Activated CD8-positive, alpha-beta memory T cell treated with anti-CD3 and anti-CD28 coated beads for 4 hours (primary cell): ENCODE measurements at places on chromosomes 2 and 18.

- no peak for DNase-seq
Observed at GRCh38 chr2:183665425-183665824, 541.2 kb downstream of the NUP35 start.

GRCh38 chr2:58157754-58158153 is 83.4 kb downstream of the FANCL start:
- no peak for DNase-seq

DNA sequence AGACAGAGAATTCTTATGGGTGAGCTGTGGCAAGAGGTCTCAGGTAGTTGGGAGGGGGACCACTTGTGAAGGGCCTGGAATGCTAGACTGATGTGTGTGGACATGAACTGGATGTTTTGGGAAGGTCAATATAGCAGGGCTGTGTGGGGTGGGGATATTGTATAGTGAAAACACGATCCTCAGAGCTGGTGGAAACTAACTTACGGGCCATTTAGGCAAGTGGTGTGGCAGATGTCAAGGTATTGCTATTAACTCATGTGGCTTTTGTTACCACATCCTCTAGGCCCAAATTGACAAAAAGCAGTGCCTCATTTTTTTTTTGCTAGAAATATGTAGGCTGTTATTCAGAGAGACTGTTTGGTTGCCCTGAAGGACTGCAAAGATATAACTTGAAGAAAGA is 8.0 kb upstream of the GALNT1 start:
- no peak for DNase-seq

- no peak for DNase-seq
Observed at GRCh38 chr2:240149943-240150784, 9.7 kb upstream of the OTOS start.

- no peak for DNase-seq
Observed at GRCh38 chr18:77544792-77545191, 295.1 kb downstream of the GALR1 start.

DNA sequence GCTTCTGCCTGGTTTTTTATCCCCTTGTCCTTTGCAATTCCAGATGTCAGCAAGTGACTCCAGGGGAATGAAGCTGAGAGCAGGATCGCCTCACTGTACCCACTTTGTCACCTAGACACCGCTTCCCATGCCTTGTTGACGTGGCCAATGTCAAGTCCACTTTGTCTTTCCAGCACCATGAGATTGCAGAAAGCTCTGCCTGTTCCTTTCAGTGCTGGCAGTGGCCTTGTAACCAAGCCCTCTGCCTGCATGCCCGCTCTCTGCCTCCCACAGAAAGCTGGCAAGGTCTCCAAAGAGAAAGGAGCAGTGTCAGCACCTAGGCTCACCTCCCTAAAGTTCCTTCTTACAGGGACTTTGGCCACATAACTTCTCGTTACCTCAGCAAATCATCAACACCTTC is 282.2 kb upstream of the ST6GAL2 start:
- DNase-seq: no peak

DNA sequence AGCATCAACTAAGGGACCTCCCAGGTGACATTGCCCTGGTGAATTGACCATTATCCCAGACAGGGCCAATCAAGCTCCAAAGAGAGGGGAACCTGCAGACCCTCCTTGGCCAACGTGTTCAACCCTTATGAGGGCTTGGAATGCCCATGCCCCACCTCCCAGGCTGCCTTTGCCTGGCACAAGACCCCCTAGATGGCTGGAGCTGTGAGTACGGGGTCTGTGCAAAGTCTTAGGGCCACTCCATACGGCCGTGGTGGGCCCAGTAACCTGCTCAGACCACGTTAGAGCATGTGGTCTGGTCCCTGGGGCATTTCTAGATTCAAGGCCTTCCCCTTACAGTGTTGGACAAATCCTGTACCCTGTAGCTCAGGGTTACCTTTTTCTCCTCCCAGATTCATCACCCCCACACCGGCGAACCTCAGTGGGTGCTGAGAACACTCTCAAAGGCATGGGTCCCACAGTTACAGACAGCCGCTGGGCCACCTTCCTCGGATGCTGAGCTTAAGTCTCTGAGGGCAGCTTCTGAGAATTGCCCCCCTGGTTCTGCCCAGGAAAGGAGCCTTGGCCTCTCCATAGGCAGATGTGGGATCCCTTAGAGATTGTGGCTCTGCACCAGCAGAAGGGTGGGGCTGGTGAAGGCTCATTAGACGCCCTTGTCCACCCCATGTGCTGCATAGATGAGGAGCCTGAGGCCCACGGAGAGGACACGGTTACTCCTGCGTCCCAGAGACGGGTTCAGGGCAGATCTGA is 18.3 kb upstream of the KCNK3 start:
- DNase-seq: no peak

DNA sequence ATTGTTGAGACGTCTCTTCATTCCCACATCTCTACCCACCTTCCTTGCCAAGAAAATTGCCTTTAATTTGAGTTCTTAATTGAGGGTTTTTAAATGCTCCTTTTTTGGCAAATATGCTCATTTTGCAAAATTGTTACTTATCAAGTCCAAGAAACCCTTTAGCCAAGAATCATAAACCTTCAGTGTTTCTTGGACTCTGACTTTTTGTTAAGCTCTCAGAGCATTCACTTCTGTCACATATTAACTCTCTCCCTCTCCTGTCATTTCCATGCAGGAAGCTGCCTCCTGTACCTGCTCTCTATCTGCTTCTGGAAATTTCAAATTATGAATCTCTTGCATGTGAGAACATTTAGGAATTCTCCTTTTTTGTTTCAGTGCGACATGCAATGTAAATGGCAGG is 100.0 kb upstream of the PIEZO2 start:
- DNase-seq: no peak

DNA sequence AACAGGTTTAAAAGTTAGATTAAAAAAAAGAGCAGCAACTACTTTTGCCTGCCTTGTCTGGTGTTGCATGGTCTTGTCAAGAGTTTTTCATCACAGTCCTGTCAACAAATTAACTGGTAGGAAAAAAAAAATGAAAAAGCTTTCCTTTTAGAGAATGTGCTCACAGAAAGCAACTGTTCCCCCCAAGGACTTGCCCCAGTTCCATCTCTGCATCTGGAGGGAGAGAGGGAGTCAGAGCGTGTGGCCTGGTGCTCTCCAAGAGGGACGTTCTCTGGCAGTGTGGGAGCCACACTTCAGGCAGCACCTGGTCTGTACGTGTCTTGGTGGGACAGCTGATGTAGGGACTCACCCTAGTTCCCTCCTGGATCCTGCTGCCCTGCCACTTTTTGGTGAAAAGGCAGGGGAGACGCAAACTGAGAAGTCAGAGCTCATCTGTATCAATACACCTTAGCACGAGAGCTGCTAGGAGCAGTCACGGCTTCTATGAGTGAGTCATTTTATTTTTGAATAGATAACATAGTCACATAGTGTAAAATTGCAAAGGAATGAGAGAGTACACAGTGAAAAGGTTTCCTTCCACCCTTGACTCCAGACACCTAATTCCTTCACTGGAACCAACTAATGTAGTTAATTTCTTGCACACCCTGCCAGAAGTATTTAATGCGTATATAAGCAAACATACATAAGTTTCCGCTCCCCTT is 172.5 kb upstream of the MGAT5 start:
- DNase-seq: no peak

DNA sequence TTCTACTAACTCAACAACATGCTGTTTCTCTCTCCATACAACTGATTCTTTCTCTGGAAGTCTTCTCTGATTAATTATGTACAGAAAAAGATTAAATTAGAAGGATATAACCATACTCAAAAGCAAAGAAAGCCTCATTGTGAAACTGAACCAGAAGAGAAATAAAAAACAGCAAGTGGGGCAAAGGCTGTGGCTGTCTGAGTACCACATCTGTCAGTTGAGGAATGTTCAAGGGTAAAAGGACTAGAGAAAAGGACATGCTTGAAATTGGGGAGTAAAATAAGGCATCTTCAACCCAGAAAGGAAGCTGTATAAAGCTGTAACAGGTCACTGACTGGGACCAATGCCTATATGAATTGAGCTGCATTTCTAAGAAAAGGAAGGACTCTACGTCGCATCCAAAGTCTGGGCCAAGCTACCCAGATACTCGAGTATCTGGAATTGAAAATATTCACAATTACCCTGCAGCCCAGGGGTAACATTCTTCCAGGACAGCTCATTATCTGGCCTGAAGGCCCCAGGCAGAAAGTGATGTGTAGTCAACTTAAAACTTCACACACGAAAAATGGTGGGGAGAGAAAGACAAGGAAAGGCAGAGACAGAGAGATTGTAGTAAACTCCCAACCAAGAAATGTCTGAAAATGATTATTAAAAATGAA is 356.0 kb upstream of the GALNT5 start:
- no peak for DNase-seq

GRCh38 chr2:43452318-43452731 is 143.5 kb downstream of the THADA start:
- no peak for DNase-seq

DNA sequence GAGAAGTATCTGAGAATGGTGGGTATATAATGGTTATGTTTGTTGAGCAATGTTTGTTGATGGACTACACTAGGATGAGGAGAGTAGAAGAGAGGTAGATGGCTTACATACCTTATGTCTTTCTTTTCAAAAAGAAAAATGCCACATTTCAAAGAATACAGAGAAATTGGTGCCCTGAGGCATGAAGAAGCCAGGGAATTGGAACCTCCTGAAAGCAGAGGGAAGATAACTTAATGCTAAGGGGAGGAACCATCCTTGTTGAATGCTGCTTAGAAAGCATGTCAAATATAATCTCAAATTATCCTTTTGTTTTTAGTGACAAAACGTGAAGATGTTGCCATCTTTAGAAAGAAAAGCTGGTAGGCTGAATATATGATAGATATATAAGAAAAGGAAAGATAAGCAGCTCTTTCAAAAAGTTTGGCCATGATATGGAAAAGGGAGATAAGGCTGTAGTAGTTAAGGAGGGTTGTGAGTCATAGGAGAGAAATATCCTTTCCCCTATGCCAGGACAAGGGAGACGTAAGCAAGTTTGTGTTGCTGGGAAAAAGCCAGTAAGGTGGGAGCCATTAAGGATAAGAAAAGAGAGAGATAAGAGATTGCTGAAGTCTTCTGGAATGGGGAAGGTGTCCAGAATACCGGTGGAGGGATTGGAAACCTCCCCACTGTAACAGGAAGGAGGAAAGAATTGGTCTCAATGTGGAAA is 66.3 kb downstream of the SCN2A start:
- no peak for DNase-seq

- no peak for DNase-seq
Observed at GRCh38 chr2:165425556-165425955, 43.9 kb upstream of the CSRNP3 start.
